ENCODE measurements at places on chromosomes 7 and 10.
A peak's percentile ranks its signal among the peaks of the same experiment; 100 is the strongest.

DNA sequence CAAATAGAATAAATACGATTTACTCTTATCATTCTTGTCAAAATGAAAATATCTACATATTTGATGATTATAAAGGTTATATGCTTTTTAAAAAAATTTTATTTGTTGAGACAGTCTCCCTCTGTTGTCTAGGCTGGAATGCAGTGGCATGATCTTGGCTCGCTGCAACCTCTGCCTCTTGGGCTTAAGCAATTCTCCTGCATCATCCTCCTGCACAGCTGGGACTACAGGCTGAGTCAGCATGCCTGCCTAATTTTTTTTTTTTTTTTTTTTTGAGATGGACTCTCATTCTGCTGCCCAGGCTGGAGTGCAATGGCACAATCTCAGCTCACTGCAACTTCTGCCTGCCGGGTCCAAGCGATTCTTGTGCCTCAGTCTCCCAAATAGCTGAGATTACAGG is 48.9 kb downstream of the PUS7 start:
- no peak for DNase-seq

GRCh38 chr10:107415446-107415845 is 250.9 kb upstream of the SORCS1 start:
- no peak for DNase-seq

DNA sequence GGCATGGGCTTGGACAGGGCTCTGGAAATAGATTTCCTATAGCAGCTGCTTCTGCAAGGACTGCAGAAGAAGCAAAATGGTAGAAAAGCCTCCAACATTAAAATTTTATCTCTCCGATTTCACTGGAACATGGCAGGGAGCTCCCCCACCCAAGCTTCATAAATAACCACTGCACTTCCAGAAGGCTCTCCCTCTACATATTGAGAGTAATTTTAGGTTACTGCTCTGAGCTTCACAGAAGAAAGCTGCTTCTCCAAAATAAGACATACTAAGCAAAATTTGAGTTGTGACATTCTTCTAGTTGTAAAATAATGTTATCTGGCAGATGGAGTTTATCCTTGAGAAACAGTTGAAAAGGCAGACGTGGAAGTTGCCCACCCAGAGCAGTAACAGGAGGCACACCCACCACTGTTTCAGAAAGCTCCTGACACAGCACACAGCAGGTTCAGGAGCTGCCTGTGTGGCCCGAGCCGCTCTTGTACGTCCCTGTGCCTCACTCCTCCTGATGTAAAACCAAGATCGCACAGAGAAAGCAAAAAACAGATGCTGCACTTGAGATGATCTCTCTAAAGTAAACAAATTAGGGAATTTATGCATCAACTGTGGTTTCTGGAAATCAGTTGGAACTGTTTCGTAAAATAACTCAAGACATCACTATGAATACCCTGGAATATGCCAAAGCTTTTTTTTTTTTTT is 621.0 kb downstream of the PARD3 start:
- no peak for DNase-seq

DNA sequence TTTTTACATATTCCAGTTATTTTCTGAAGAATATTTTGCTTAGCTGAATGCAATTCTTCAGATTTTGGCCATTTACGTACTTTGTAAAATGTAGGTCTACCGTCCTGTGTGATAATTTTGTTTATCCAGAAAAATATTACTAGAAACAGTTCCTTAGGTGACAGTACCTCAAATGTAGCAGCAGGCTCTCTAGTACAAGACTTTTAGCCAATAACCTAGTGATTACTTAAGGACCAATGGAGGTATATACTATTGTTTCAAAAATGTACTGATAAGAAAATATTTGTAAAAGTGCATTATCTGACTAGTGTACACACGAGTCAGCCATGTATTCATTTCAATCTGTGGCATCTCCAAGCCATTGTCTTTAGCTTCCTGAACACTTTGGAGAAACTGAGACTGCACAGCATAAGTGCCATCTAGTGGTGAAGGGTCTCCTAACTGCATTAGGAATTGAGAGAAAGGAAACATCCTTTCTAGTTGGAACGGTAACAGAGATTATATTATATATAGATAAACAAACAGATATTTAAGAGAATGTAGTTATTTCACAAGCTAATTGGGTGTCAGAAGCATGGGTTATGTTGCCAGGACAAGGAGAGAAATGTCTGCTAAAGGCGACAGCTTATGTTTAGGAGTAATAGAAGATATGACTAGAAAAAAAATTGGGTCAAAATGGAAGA is 23.7 kb downstream of the RTKN2 start:
- DNase-seq = peak; percentile 52

DNA sequence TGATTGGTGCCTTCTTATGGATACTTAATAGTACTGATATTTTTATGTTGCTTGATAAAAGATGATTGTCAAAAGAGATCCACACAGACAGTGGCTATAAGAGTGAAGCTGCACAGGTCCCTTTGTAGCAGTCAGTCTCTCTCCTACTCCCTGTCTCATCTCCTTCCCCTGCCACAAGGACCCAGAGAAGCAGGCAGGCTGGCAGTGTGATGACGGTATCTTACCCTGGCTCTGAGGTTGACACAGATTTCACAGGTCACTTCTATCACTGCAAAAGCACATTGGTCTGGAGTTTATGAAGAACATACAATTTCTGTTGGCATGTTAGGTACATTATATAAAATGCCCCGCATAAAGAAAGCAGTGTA is 64.4 kb upstream of the AHR start:
- no peak for DNase-seq

- DNase-seq = no peak
Observed at GRCh38 chr10:26481315-26481692, 43.2 kb downstream of the APBB1IP start.
